ENCODE measurements at places on chromosomes 1 and 21.
A peak's percentile ranks its signal among the peaks of the same experiment; 100 is the strongest.

GRCh38 chr21:39518055-39518846 lies 66.5 kb downstream of the SH3BGR start:
- no peak for DNase-seq

DNA sequence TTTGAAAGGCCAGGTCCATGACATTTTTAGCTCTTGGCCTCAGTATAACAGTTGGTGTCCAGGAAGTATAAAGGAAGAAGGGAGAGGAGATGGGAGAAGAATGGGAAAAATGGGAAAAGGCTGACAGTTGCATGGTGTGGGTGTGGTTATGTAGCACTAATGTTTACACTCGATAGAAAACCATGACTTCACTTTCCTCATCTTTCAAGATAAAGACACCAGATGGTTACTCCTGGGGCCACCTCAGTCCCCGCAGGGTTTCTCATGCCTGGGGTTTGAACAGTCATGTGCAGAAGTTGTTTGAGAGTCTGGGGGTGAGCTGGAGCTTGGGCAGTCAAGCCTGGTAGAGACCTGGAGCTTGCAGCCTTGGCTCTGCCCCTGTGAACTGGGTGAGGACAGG lies 7.9 kb downstream of the PGBD2 start:
- no peak for DNase-seq

- DNase-seq = no peak
Measured at GRCh38 chr1:173137107-173137706, 69.9 kb downstream of the TNFSF4 start.

- no peak for DNase-seq
Measured at GRCh38 chr1:169392406-169392805, 24.4 kb downstream of the BLZF1 start.

GRCh38 chr1:112457241-112457640 lies 51.5 kb upstream of the WNT2B start:
- DNase-seq = no peak

DNA sequence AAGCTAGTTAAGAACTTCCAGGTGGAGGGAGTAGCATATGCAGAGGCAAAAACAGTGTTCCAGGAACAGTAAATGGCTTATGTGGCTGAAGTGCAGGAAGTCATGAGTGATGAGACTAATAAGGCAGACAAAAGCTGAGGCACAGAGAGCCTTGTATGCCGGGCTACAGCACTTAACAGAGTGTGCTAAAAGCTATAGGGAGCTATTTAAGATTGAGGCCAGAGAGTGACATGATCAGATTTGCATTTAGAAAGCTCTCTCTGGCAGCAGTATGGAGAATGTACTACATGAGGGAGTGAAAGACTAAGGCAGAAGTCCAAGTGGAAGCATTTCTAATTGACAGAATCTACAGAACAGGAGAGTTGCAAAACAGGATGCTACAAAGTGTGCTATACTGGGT lies 38.6 kb downstream of the WASF2 start:
- no peak for DNase-seq

GRCh38 chr1:110541906-110542395 lies 23.0 kb upstream of the KCNA10 start:
- no peak for DNase-seq

- DNase-seq = no peak
Measured at GRCh38 chr21:44758781-44759627, 42.6 kb downstream of the UBE2G2 start.

- no peak for DNase-seq
Measured at GRCh38 chr1:6646499-6647148, 22.0 kb downstream of the THAP3 start.

DNA sequence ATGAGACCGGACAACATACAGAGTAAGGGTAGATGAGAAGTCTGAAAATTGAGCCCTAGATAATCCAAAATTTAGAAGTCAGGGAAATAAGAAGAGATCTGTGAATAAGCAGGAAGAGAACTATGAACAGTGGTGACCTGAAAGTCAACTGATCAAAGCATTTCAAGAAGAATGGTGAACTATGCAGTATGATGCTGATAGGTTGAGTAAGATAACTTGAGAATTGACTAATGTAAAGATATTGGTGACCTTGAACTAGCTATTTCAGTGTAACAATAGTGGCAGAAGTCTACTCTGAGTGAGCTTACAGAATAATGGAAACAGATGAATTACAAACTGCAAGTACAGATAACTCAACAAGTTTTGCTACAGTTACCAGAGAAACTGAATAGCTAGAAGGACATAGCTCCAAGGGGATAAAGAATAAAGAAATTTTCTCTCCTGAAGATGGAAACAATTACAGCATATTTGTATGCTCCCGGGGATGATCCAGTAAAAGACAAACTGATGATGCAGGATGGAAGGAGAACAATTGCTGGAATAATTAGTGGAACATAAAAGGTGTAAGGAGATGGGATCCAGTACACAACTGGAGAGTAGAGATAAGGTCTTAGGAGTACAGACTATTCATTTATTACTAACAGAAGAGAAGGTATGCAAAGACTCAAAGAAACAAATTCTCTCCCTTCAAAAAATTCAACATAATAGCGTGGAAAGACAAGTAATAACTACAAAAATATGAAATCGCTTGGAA lies 10.9 kb downstream of the NRDC start:
- no peak for DNase-seq

DNA sequence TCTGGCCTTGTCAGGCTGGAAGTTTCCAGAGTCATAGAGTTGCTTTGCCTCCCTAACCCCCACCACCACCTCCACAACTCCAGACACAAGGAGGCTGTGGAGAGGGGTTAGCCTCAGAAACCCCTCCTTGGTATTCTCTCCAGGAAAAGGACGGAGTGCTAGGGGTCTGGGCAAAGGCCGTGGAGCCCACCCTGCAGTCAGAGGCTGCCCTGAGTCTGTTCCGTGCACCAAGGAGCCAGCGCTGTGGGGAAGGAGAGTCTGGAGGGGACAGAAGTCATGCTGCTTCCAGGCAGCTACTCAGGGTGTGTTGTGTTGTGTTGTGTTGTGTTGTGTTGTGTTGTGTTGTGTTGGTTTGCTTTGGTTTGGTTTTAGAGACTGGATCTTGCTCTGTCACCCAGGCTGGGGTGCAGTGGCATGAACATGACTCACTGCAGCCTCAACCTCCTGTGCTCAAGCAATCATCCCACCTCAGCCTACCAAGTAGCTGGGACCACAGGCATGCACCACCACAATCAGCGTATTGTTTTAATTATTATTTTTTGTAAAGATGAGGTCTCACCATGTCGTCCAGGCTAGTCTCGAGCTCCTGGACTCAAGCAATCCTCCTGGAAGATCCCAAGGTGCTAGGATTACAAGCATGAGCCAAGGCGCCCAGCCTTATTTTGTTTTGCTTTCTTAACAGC lies 122.2 kb upstream of the TMEM51 start:
- no peak for DNase-seq

- no peak for DNase-seq
Measured at GRCh38 chr21:35779690-35780570, 280.4 kb downstream of the SETD4 start.

- DNase-seq = no peak
Measured at GRCh38 chr1:179107706-179108629, 26.1 kb downstream of the TOR3A start.

DNA sequence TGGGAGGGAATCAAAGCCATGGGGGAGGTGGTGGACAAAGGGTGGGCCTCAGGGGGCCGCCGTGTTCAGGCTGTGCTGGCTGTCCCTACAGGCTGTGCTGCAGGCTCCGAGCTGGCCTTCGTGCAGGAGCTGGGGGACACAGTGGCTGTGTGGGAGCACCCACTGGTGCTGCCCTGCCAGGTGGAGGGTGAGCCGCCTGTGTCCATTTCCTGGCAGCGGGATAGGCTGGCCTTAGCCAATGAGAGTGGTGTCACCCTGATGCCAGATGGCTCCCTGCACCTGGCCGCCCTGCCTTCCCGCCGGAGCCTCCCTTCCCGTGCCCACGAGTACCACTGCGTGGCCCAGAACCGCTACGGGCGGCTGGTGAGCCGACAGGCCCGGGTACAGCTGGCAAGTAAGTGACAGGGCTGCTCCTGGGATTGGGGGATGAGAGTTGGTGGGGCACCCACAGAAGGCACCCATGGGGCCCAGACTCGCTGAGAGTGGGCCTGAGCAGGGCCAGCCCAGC lies 20.2 kb downstream of the SLC27A3 start:
- DNase-seq = no peak

GRCh38 chr1:48693674-48694320 lies 82.9 kb downstream of the BEND5 start:
- no peak for DNase-seq

DNA sequence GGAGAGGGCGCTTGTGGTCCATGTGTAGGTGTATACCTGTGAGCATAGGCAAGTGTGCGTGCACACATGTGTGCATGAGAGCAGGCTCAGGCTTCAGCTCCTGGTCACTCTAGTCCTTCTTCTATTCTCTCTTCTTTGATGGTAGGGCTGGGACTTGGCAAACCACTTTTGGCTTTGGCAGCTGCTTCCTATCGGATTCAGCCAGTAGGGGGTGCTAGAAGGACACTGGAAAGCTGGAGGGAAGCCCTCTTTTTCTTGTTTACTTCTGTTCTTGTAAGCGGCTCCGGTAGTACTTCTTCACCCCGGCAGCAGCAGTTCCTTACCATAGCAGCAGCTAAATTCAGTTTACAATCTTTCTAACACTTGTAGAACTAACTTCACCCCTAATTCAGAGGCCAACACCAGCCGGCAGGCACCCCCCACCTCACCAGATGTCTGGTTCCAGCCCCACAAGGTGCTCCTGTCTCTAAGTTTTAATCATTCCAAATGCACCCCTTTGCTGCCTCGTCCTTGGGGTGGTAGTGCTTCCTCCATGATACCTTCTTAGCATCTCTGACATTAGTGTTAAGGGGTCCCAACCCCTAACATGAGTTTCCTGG lies 25.1 kb downstream of the NENF start:
- DNase-seq = peak; percentile 33

- no peak for DNase-seq
Measured at GRCh38 chr1:73452522-73452921, 745.5 kb downstream of the LRRIQ3 start.

DNA sequence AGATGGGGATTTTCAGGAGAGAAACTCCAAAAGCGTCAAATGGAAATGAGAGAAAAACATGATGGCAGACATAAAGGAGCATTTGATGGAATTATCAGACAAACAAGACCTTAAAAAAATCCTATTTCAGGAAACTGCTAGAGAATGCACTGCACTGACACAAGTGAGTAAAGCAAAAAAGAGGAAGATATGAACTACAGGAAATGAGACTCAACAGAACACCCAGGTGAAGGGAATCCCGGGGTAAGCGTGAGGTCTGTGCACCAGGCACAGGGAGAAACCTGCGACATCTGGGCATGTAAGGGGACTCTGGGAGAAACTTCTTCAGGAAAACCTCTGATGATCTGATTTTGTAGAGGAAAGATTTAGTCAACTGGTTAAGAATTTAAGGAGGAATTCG lies 2.8 kb downstream of the TARBP1 start:
- DNase-seq = no peak

DNA sequence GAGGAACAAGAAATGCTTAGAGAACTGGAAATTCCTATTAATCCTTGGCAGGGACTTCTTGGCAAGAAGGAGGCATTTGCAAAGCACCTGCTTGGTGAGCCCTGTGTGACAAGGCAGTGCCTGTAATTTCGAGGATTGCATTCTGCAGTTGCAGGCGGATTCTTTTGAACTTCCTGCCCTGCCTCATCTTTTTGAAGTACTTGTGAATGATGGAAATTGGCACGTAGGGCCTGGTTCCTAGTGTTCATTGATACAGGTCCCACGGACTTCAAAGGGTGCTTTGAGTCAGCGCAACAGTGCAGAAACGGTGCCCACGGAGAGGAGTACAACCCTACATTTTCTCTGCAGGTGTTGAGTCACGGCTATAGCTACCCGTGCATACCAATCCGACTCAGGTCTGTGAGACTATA lies 6.4 kb downstream of the HUNK start:
- no peak for DNase-seq

- DNase-seq = no peak
Measured at GRCh38 chr21:21283810-21284209, 285.6 kb downstream of the NCAM2 start.

DNA sequence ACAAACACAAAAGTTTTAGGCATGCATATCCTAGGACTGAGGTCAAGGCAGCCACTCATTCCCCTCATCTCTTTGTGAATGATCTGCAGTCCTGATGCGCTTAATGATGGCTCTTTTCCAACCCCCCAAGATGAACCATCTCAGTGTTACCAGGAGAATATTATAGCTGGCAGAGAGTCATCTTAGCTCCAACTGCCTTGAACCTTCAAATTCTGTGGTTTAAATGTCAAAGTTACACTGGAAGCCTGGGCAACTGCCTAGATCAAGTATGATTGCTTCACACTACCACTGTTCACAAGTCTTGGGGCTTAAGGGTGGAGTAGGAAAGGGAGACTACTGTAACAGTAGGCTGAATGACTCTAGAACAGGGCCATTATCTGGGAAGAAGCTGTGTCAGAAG lies 8.0 kb upstream of the MYBPHL start:
- DNase-seq = no peak

DNA sequence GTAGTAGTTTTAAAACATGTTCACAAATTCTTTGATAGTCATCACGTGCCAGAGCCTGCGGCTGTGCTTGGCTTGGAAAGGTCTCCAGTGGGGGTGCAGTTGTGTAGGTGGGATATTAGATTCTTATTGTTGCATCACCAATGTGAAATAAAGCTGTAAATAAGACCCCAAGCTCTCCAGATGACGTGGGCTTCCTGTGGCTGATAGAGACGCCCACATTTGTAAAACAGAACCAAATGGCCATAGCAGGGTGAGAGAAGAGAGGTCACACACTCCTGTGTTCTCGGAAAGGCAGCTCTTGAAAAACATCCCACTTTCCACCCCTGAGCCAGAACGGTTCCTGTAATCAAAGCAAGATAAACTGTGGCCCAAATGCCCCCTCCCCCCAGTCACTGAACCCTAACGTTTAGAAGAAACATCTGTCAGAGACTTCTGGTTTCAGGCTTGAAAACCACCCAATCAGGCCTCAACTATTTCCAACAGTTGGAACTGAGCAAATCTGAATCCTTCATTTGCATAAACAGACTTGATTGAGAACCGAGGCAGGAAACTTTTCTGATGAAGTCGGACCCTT lies 6.6 kb upstream of the NTPCR start:
- no peak for DNase-seq

- no peak for DNase-seq
Measured at GRCh38 chr1:30028283-30028682, 695.1 kb downstream of the MATN1 start.

DNA sequence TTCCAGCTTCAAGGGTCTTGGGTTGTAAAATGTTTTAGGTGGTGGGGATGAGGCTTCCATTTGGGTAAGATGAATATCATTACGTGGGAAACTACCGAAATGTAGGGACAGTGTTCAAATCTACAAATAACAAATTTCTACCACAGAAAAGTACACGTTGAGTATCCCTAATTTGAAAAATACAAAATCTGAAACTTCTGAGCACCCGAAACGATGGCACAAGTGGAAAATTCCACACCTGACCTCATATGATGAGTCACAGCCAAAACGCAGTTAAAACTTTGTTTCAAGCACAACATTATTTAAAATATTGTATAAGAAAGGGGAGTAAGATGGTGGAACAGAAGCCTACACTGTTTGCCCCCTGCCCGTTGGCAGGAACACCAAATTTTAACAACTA lies 8.8 kb upstream of the HENMT1 start:
- DNase-seq = no peak

DNA sequence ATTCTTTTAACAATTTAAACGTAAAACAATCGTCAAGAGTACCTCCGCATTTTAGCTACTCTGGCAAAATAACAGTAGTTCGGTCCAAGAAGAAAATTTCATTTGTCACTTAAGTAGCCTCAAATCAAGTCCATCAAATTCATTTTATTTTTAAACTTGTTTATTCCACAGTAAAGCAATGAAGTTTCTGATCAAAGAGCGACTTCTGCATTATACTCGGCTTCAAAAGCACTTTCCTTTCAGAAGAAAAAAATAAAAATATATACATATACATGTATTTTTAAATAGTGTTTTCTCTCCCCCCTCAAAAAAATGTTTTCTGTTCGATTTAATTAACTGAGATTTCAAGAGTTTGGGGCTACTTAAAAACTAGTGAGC lies 115.0 kb downstream of the RERE start:
- DNase-seq = no peak

Data from stimulated activated CD8-positive, alpha-beta memory T cell treated with anti-CD3 and anti-CD28 coated beads, Interleukin-7, amount 100 ng/mL, for 24 hours (primary cell).